ENCODE measurements at places on chromosomes 6 and 20.

DNA sequence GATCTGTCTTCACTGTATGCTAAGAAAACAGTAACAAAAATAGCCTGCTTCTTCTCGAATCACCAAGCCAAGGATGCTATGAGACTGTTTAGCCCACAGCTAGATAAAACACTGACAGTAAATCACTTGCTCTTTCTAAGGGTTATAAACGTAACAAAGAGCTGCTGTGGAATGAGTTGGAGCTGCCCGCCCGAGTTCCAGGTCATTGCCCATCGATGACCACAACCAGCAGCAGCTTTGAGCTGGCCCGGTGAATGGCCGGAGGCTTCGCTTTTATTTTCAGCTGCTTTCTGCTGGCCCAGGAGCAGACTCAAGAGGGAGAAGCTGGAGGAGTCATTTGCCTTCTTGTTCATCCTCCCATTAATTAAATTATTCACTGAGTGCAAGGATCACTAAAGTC is 82.2 kb upstream of the CDH4 start:
- DNase-seq = no peak

DNA sequence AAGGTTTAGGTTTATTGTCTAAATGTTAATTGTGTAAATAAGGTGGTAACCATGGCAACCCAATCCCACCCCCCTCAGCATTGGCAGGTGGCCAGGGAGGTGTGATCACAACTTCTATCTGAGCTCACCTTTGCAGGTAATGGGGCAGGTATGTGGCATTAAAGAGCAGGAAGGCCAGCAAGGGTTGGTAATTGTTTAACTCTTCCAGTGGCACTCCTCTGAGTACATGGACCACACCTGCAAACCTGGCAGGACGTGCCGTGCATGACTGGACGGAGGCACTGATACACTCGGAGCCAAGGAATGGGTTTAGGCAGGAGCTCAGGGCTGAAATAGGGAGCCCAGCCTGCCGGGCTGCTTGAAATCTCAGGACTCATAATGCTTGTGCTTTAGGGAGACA is 107.0 kb upstream of the BMP2 start:
- DNase-seq = no peak

GRCh38 chr6:105107207-105107606 is 72.6 kb downstream of the POPDC3 start:
- DNase-seq = no peak

- DNase-seq = no peak
Observed at GRCh38 chr6:83708970-83709747, at the start of gene SNAP91. Gene SNAP91, minus strand, starts transcription at chr6:83709101. Its CDS starts 1,174 bp downstream, at chr6:83707927.

DNA sequence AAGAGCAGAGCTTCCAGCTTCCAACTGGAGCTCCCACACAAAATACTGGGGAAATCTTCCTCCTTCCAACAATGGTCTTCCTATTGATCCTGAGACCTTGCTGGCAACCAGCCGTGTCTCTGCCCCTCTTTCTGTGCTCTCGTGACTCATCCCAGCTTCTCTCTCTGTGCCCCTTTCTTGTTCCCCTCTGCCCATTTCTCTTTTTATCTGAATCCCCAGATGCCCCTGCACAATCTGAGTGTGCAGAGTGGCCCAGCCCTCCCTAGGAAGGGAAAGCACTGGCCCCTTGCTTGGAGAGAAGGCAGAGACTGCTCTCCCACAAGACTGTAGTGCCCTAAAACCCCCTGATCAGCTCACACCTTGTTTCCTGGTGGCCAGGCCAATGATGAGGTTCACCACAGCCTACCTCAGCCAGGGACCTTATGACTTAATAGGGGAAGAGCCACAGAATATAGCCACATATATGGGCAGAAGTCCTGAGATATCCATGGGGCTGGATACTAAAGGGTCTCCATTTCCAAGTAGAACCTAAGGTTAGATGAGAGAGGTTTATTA is 23.1 kb upstream of the MAS1L start:
- no peak for DNase-seq

DNA sequence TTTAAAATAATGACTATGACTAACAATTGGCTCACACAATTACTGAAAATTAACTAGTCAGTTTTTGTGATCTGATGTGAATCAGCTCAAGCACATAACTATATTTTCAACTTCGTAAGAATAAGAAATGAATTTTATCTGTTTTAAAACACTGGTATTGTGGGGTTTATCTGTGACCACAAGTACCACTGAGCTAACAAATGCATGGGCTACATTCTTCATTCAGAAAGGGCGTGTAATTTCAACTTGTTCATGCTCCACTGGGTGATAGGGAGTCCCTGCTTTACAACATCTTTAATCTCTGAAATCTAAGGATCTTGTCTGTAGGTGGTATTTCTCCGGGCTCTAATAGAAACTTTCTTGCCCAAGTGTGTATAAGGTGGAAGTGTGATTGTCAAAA is 1311.5 kb upstream of the GJE1 start:
- DNase-seq = no peak

DNA sequence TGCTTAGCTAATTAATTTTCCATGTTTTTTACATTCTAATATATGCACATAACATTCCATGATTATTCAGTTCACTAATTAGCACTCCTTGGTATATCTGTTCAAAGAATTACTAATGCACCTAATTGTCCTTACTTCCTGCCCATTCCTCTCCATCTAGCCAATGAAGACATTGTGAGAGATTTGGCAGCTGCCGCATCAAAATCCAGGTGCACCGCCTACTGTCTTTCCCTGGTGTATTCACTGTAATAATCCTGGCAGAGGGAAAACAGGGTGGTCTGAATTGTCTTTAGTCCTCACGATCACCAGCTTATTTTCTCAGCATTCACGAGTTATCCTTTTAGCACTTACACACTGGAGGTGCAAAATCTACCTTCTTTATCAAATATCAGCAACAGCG is 61.0 kb upstream of the SCGN start:
- DNase-seq = no peak

DNA sequence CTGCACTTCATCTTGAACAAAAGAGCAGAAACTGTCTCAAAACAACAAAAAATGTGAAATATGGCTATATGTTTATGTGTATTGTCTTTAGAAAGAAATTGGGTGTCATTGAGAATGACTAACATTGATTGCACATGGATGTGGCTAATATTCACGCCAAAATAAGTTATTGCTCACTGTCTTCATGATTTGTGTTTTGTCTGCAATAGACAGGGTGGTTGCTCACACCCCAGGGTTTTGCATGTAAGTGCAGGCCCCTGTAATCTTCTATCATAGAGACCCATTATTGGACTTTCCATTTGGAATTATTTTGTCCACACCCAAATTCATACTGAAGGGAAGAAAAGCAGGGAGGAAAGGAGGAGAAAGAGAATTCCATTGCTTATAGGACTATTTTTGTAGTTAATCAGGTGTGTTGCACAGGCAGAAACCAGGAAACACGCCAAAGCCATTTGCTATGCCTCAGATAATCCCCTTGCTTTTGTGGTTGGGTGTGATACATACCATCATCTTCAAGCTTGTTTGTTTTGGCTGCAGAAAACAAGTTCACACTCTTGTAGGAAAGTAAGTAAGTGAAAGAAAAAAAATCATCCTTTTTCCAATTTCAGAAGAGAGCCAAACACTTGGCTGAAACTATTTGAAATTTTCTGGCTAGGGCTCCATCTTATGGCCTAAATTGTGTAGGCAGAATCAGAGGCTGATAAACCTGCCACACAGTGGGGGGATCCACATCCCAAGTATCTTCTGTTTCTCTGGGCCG is 214.1 kb downstream of the COL12A1 start:
- no peak for DNase-seq

GRCh38 chr6:95923518-95923917 is 92.3 kb upstream of the FUT9 start:
- no peak for DNase-seq

DNA sequence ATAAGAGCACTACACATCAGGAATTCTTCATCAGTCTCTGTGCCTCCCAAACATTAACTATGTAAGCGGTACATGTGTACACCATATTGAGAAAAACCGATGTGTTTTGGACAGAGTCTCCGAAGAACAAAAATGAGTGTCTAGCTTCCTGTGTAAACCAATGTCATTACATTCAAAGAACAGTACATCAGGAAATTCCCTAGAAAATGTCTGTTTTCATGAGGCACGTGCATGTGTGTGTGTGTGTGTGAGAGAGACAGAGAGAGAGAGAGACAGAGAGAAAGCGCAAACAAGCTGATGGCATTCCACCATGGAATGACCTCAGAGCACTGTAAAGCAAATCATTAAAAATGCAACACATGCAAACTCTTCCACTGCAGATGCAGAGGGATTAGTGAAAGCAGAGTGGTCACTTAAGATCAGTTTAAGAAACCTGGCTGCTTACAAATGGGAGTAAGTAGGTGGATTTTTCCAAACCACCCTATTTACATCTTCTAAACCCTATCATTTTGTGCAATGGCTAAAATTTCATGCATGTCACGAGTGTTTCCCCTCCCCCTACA is 133.9 kb downstream of the HIVEP2 start:
- DNase-seq = no peak

DNA sequence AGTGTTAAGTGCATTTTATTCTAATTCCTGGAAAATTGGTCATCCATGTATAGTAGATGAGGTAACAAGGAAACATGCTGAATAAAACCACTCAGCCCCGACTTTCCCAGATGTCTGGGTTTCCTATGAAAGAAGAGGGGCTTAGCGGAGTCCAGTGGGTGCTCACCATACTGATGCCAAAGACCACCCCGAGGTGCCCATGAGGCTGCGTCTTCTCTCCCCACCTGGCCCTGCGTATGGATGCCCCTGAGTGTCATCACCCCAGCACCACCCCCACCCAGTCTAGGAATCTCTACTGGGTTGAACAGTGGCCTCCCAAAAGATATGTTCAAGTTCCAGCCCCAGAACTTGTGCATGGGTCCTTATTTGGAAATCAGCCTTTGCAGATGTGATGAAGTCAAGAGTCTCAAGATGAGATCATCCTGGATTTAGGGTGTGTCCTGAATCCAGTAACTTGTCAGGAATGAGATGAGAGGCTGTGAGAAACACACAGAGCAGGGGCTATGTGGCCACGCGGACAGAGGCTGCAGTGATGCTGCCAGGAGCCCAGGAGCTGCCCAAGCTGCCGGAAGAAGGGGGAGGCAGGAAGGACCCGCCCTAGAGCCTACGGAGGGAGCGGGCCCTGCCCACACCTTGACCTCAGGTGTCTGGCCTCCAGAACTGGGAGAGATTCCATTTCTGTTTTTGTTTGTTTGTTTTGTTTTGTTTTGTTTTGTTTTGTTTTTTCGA is 124.6 kb upstream of the CDH4 start:
- DNase-seq = no peak

GRCh38 chr20:58623579-58624473 is 27.3 kb upstream of the STX16 start:
- no peak for DNase-seq

GRCh38 chr6:96520171-96521115 is 1.2 kb upstream of the UFL1 start:
- DNase-seq = no peak

- DNase-seq = no peak
Observed at GRCh38 chr6:74320715-74321114, 624.7 kb downstream of the CD109 start.

DNA sequence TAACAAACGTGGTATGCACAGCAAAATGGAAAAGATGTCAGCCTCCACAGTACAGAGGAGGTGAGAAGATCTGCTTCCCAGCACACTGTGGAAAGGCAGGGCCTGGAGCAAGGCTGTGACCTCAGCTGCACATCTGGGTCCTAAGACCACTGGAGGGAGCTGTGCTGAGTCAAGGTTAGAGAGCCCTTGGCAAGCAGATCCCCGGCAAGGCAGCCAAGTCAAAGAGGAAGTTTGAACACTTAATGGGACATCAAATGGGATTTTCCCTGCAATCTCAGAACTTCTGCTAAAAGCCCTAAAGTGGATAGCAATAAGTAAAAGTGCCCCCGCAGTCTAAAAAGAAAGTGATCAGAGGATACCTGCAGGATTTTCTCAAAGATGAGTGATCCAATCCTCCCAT is 39.5 kb downstream of the UNC5CL start:
- no peak for DNase-seq

GRCh38 chr6:44390158-44390683 is 2.7 kb downstream of the CDC5L start:
- no peak for DNase-seq

- DNase-seq = no peak
Observed at GRCh38 chr6:142087950-142088857, 44.5 kb upstream of the GJE1 start.

DNA sequence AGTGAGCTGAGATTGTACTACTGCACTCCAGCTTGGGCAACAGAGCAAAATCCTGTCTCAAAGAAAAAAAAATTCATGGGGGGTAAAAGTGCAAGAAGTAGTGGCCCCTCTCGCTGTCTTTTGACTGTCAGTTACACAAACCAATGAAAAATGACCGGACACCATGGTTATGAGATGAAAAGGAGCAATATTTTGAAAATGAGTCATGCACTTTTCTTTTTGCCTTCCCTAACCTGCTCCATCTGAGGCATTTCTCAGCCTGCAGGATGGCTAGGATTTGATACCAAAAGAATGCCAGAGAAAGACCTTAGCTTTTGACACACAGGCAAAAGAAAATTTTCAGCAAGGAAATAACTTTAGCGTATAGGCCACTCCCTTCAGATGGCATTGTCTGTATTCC is 181.7 kb upstream of the ARID1B start:
- no peak for DNase-seq

GRCh38 chr20:34922654-34923381 is 32.8 kb downstream of the GSS start:
- DNase-seq = no peak

GRCh38 chr6:38152620-38153019 is 333.1 kb downstream of the ZFAND3 start:
- DNase-seq = no peak

DNA sequence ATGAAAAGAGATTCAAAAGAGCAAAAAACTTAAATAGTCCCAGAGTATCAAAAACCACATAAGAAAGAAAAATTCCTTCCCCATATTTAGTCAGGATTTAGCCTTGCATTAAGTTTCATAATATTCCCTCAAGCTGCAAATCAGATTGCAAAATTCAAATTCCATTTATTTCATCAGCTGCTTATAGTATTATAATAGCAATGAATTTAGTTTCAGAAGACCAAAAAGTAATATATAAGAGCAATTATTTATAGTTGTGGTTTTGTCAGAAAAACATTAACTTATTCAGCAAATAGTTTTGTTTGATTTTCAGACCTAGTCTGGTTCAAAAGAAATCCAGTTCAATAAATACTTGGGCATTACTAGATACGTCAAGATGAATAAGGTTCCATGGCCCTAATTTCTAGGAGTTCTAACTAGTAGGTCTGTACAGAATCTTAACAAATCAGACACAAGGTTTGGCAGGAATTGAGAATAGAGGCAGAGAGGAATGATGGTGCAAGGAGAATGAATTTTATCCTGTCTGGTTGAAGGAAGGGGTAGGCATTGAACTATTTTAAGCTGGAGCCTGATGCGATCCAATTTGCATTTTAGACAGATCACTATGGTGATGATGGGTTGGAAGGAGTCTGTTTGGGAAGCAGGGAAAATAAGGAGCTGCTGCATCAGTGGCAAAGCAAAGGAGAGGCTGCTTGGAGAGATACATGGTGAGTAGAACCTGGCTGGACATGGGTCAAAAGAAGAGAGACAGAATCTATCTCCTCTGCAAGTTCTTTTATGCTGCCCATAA is 163.9 kb upstream of the STXBP5 start:
- no peak for DNase-seq

- no peak for DNase-seq
Observed at GRCh38 chr20:48164566-48165400, 379.5 kb upstream of the SULF2 start.
